Tongue (tissue), 3 donors: ENCODE measurements at places on chromosomes 12 and 14. TPM values are rescaled to one million over a fixed set of nuclear protein-coding genes. Genes with fewer than 3 reads are reported as not detected.

The KRT6C gene
- 19.3 TPM for total RNA-seq

The TRIM9 gene
- 1.1 TPM for total RNA-seq

The TTC7B gene
- total RNA-seq, result 23.9 TPM

The MUCL1 gene
- total RNA-seq, result not detected

The BICD1 gene
- 14.0 TPM for total RNA-seq

The MGST1 gene
- total RNA-seq, result 5.6 TPM
